ENCODE measurements at places on chromosomes 2 and 18.

GRCh38 chr2:1130922-1131321 is 180.3 kb downstream of the SNTG2 start:
- DNase-seq, result no peak

- DNase-seq, result no peak
Measured at GRCh38 chr18:78557371-78557770, 422.2 kb upstream of the SALL3 start.

- no peak for DNase-seq
Measured at GRCh38 chr18:48777026-48777743, 173.6 kb downstream of the SMAD7 start.

- DNase-seq, result no peak
Measured at GRCh38 chr2:86541334-86541733, 21.9 kb downstream of the CHMP3 start.

- no peak for DNase-seq
Measured at GRCh38 chr2:239021651-239022436, 174.0 kb downstream of the TWIST2 start.

DNA sequence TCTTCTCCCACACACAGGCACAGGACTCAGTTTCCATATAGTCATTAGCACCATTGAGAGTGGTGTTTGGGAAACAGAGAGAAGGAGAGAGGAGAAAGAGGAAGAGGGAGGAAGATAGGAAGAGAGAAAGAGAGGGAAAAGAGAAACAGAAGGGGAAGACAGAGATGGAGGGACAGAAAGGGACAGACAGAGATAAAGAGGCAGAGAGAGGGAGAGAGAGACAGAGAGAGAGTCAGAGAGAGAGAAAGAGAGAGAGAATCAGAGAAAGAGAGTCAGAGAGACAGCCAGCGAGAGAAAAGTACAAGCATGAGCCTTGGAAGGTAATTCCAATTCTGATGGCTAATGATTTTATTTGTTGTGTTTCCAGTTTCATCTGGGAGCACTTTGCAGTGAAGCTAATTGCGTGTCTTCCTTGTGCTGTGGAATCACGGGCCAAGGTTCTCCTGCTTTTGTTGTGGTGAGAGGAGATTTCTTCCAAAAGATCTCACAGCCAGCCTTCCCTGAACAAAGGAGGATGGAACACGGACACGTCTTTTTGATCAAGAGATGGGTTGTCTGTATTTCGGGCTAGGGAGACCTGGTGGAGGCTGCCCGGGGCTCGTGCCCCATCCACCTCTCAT is 153.6 kb upstream of the TWIST2 start:
- DNase-seq, result no peak

GRCh38 chr2:225615514-225615913 is 216.0 kb downstream of the NYAP2 start:
- DNase-seq, result no peak

DNA sequence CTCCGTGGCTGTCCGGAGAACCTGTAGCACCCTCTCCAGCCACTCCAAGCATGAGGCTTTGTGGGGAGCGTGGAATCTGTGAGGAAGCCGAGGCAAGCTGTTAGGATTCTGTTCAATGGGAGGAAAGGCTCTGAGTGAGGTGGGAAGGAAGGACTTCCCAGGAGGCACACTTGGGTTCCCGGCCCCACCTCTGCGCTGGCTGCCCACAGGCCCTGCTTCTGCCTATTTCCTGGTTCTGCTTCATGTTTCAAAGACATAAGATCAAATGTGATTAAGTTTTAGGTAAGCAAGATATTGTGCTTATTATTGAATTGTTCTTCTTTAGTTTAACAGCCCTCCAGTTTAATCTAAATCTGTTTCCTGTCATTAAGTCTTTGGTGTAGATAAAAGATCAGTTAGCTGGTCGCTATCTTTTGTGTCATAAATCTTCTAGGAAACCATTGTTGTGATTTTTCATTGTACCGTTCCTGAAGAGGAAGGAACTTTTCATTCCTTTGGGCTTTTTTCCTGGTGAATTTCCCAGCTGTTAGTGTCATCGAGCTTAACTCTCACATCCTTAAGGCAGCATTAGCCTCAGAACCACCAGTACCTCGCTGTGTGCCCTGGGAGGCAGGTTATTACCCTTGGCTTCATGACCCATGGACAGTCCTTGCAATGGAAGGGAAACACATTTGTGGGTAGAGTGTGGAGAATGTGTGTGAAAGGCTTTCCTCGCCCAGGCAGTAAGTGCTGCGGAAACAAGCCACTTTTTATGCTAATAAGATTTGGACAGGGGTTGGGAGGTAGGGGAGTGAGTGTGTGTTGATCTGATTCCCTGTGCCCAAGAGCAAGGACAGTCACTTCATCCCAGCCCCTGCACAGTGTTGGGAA is 61.9 kb upstream of the ALPP start:
- DNase-seq, result no peak

GRCh38 chr2:142973822-142974207 is 96.4 kb downstream of the KYNU start:
- DNase-seq, result no peak

DNA sequence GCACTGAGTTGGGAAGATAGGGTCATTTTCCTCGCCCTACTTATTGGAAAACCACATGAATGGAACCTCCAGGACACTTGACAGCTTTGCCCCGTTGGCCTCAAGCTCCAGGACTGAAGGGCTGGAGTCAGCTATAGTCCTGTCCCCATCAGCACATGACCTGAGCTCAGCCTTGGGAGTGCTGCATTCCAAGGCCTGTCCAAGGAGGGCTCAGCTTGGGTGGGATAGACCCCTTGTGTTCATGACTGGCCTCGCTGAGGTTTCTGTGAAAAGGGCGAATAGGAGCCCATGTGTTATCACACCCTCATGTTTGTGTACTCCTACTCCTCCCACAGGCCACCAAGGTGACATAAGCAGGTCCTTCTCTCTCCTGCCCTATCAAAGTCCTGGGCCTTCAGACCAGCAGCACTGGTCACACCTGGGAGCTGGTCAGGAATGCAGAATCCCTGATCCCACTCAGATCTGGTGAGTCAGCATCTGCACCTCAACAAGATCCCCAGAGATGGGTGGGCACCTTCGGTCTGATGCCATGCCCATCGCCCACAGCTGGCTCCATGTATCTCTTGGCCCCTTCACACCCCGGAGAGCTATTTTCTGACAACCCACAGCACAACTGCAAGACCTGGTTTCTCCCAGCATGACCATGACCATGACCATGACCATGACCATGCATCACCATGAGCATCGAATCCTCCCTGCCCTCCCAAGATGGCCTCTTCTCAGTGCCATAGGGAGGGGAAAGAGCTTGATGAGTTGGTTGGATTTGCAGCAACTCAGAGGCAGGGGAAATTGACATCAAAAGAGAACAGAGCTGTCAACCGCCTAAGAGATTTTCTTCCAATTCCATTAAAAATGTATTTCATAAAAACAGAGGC is 83.0 kb upstream of the RAB6C start:
- DNase-seq, result no peak

GRCh38 chr2:150482667-150483400 is 4.6 kb downstream of the RND3 start:
- DNase-seq, result no peak

DNA sequence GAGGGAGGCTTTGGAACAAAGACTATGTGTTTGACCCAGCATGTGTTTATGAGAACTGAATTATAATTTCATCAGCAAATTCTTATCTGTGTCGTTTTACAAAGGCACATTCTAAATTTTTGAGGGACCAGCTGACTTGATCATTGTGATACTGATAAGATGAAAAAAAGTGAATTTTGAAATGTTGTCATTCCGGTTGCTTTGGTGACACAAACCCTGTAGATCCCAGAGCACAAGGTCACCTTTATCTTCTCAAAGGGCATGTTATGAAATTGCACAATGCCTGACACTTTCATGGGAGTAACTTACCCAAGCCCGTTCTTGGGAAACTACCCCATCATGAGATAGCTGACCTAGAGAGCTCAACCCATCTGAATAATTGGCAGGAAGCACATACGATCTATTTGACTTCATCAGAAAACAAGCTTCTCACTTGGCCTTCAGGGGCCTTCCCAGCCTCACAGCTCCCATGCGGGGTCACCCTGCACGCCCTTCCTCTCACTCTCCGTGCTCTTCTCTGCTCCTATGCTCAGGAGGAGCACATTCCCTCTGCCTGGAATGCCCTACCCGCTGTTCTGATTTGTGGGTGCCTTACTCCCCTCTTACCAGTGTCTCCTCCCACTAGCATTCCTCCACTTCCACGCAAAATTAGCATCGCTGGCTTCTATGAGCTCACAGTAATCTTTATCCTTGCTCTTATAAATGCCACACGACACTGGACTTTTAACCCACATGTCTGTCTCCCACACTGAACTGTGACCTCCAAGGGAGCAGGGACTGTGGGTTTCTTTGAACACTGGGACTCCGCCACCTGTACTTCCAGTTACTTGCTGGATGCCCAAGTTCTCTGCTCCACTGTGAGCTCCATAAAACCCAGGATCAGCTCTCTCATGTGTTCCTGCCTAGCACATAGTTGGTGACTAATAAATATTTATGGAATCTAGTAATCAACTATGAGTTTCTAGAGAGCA is 555.8 kb upstream of the ID2 start:
- DNase-seq, result no peak

GRCh38 chr18:23802817-23803216 is 113.6 kb downstream of the LAMA3 start:
- DNase-seq, result no peak

DNA sequence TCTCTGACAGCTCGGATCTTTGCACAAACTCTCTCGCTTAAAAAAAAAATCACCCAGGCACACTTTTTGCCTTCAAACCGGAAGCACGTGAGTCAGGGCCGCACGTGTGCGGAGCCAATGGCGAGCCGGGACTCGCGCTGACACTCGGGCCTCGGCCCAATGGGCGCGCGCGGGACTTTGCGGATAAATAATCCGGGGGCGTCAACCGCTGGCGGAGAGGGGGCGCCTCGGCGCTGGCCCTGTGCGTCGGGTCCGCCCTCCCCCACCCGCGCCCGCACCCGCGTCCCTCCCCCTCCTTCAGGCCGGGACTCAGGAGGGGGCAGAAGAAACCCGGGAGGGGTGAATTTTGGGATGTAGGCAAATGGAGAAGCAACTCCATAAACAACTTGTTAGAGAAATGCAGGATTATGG is 319 bp upstream of the EN1 start:
- DNase-seq, result no peak

- no peak for DNase-seq
Measured at GRCh38 chr2:226561962-226562361, 237.7 kb downstream of the IRS1 start.

- no peak for DNase-seq
Measured at GRCh38 chr2:143177096-143177786, 48.0 kb downstream of the ARHGAP15 start.

GRCh38 chr2:26043862-26044696 is 10.2 kb downstream of the RAB10 start:
- DNase-seq, result no peak

GRCh38 chr2:239436076-239436475 is 35.3 kb upstream of the HDAC4 start:
- DNase-seq, result no peak

GRCh38 chr2:140234116-140234515 is 1453.9 kb upstream of the NXPH2 start:
- DNase-seq, result no peak

DNA sequence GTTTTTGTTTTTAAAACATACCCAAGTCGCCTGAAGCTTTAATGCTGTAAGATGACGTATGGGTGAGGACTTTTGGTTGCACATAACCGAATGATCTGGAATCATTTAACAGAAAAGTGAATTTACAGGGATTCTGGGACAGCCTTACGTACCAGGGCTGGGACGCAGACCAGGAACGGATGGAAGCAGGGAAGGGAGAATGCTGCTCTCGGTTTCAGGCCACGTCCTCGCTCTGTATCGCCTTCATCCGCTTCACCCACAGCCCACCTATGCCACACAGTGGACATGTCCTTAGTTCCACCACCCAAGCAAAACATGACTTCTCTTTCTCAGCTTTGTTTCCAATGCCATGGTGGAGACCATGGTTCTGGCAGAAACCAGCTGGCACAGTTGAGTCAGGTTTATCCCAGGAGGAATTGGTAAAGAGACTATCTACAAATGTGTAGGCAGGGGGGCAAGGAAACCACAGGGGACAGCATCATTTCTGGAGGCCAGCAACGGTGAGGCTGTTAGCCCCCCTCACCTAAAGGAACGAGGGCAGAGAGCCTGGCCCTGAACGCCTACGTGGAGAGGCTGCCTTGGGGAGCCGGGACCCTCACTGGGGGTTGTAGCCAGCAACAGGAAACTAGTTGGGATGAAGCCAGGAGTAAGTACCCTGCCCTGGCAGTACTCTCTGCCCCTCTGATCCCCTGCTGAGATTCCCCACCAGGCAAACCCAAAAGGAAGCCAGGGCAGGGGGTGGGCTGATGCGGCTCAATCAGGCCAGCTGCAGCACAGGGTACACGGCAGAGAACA is 132.5 kb downstream of the NDUFA10 start:
- no peak for DNase-seq

- DNase-seq, result no peak
Measured at GRCh38 chr2:24707143-24707542, 86.0 kb downstream of the PTRHD1 start.

DNA sequence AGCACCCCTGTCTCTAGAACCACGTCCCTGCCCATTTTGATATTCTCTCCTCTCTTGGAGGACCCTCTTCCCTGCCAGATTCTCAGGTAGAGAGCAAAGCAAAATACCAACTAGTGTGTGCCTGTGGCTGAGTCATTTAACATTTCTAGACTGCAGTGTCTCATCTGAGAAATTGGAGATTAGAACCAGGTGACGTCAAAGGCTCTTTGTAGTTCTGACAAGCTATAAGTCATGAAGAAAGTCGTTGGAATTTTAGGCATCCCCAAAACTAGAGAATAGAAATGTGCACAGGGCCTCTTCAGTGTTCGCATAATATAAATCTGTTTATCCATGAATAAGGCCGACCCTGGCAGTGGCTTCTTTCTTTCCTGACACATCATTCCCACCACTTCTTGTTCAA is 74.4 kb upstream of the TANC1 start:
- no peak for DNase-seq

- DNase-seq, result no peak
Measured at GRCh38 chr2:159521272-159521671, 95.1 kb downstream of the BAZ2B start.

DNA sequence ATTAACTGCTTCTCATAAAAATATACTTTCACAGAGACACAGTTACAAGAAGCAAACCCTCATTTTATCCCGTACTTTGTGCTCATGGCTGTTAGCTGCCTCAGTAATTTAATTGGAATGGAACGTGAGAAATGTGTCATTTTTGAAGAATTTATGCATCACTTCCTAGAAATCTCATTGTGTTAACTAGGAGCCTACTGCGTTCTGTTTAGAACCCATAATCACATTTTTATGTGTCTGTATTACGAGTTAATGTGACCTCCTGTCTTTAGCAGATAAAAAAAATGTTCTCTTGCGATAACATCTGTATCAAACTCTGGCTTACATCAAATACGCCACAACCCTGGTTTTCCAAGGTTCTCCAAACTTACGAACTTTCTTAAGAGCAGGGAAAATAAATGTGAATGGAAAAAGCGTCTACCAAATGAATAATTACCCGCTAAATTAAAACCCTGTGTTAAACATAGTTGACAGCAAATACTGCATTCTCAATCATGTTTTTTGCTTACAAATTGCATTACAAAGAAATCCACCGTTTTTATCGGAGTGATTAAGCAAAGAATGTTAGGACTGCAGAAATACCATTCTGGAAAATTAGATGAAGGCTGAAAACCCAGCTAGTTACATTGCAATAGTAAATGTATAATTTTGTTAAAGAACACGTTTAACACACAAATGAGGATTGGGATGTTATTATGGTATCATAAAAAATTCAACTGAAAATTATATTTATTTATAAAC is 12.1 kb upstream of the GBX2 start:
- no peak for DNase-seq

- no peak for DNase-seq
Measured at GRCh38 chr18:45874491-45875184, 49.2 kb downstream of the SIGLEC15 start.

All from CMK (cell line).